Foreskin keratinocyte (primary cell): ENCODE measurements at places on chromosomes 1 and 21. TPM values are rescaled to one million over a fixed set of nuclear protein-coding genes. Genes with fewer than 3 reads are reported as not detected.

GRCh38 chr21:15204970-15205286 lies 140.1 kb upstream of the NRIP1 start:
- no peak for DNase-seq

DNA sequence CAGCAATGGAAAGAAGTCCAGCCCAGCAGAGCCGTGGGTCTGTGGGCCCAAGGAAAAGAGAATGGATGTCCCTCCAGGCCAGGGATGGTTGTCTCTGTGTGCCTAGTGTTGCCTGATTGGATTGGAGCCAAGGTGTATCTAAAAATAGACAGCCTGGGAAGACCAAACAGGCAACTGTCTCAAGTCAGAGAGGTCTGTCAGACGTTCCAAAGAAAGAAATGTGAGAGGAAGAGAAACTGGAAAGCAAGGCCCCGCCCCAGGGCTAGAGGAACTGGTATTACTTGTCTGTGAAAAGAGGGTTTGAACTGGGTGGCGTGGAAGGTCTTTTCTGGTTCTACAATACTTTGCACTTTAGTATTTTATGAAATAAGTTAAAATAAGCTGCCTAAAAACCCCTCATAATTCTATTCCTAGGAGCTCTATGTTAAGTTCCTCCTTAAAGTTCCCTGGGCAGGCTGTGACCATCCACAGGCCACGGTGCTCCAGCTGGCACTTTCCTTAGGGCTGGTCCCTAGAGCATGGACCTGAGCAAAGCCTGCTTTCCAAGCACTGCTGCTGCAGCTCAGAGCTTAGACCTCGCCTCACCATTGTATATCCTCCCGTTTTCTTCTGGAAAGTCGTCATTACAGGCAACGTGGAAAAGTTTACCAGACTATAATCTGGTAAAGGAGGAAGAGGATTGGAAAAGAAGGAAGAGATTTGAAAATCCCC lies 151.6 kb downstream of the DISC1 start:
- DNase-seq = peak; percentile 63

DNA sequence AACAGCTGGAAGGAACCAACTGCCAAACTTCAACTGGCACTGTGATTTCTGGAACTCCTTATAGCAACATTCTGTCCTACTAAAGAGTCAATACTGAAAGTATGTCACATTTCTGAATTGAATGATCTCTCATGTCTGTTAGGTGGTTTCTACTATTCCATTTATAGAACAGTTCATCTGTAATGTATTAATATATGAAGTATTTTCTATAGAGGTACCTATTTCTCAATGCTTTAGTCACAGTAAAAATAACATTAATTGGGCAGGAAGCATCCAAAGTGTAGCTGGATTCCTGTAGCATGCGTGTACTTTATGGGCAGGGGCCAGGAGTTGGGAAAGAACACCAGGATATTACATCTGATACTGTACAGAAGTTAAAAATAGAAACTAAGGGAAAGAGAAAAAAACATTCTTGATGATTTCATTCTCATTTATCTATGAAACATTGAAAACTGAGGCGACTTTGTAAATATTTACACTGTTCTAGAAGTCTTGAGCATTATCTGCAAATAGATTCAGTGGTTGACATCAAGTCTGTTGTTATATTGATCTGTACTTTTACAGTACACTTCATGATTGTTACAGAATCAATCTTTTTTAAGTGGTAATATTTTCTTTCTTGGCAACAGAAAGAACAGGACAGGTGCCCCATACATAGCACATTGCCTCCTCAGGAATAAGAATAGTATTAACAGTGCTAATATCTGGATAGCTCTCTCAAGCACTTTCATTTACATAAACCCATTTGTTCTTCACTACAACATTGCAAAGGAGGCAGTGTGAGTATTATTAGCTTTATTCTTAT lies 6.2 kb upstream of the ZNF281 start:
- peak; percentile 97 for DNase-seq

DNA sequence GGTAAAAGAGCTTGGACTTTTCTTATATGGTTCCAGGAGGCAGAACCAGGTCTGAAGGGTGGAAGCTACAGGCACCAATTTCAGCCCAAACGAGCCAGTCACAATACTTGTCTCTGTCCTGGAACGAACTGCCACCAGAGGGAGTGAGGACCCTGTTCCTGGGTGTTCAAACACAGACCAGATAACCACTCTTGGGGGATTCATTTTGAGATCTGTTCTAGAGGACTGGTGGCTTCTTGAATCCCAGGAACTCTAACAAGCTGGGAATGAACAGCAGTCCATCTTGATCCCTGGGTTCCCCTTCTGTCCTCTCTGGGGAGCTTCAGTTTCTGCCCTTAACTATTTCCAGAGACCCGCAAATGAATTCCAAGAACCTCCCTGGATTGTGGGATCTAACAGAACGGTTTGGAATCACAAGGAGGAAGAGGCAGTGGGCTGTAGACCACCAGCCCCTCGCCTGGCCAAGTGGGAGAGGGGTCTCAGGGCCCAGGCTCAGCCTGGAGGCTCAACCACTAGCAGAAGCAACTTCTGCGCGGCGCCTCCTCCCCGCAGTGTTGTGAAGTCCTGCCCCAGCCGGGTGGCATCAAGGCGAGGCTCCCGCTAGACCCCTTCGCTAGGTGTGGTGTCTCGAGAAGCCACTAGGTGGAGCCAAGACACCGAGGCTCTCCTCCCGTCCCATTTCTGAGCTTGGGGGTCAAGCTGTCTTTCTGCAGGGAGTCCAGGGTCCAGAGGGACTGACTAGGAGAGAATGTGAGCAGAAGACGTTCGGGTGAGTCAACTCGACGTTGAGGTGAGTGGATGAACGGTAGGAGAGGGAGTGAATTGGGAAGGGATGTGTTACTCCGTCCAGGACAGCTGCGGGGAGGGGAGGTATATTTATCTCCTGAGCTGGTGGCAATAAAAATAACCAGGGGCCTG lies 12.1 kb upstream of the NES start:
- no peak for DNase-seq

DNA sequence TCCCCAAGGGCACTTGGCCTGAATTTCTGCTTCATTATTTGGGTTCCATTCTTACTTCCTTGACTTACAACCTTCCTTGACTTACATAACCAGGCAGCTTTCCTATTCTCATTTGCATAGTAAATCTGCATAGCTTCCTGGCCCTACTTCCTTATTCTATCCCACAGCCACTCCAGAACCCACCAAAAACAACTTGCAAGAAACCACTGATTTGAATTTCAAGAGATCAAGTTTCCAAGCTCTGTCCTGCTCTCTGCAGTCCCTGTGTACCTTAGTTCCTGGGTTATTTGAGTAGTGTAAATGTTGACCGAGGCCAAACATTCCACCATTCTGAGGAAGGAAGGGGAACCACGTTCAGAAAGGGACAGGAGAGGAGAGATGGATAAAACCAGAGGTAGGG lies 603.3 kb downstream of the PTPRC start:
- DNase-seq = no peak

The TDRD5 gene
- not detected in 2 replicates for total RNA-seq
